GM03348 (cell line): ENCODE measurements at places on chromosomes 3 and 15.

- DNase-seq = no peak
These were observed 3.1 kb upstream of the WDR49 start for GRCh38 chr3:167656821-167657220.

DNA sequence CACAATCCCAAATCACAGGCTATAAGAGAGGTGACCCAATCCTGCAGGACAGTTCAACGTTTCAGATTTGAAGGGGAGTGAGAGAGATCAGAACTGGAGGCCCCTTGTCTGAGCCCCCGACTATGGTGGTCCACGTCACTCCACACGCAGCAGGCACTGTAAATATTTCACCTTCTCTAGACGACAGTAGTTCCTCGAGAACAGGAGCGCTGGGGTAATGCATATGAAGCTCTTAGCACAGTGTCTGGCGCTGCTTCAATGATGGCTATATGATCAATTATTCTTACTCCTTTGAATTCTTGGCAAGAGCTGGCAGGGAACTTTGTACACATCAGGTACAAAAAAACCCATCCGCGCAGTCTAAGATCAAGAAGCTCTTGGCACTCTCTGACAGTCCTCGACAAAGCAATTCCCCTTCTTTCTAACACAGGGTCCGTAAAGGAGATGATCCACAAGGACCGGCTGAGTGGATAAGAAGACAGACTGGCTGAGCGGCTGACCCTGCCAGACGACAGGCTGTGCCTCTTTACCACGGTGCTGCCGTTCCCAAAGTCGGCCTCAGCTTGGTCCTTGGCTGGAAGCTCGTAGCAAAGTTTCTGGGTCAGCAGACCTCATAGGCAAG, 522 bp upstream of the NRROS start:
- DNase-seq = peak; percentile 15

DNA sequence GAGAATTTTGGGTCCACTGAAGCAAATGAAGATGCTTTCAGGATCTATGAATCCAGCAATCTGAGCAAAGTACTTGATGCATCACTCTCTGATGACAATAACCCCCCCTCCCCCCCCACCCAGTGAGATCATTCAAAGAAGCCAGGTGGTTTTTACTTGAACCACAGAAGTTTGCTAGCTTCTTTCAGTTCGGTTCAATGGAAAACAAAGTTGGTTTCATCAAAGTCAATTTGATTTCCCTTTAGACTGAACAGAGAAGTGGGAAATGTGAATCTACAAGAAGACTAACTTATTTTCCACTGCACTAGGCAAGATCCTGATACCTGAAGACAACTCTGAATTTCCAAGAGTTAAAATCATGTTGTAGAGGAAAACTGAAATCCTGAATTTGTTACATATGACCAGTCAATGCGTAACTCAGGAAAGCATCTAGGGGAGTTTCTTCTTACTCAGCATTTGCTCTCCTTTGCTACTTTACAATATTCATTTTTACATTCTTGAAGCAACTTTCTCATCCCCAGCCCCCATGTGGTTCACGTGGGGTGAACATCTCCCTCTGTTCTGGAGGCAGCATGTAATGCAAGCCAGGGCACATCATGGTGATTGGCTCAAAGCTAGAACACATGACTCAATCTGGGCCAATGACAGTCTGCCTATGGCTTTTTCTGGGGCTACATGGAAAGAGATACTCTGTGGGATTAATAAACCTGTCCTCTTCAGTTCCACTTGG, 572.6 kb downstream of the FOXP1 start:
- no peak for DNase-seq

DNA sequence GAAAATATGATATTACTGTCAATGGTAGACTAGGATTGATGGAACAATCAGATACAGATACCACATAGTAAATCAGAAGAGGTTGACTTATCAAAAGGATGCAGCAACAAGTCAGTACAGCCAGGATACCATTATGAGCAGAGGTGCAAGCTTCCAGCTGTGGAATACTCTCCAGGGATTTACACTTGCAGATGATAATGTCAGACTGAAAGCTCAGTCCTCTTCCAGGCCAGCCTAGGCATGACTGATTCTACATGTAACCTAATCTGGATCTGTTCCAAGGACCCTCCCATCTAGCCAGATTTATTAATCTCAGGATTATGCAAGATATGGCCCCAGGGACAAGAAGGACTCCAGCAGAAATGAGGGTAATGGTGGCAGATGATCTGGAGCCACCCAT, 8.2 kb downstream of the FILIP1L start:
- DNase-seq = no peak

DNA sequence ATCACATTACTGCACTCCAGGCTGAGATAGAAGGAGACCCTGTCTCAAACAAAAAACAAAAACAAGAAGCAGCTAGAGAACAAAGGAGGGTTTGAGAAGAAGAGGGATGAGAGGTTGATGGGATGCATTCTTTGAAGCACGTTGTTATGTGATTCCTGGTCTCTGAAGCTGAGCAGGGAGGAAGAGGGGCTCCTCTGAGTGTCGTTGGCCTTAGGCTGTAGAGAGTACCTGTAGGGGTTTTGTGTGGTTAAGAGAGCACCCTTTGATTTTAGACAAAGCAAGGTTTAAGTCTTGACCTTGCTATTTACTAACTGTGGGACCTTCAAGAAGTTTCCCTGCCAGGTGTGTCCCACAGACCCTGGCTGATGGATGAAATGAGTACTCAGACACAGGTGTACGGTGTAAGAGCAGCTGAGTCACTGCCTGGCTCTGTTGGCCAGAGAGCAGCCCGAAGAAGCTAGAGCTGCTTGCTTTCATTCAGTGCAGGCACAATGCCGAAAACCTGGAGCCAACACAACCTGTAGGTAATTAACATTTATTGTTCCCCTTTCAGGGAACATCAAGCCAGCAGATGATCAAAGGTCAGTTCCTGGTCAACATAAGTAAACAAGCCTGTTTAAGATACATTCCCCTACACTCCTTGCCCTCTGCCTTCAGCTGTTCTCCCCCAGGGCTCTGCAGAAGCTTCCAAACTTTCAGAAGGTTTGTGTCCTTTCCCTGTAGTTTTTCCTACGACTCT, 67.2 kb downstream of the LRRK1 start:
- no peak for DNase-seq

DNA sequence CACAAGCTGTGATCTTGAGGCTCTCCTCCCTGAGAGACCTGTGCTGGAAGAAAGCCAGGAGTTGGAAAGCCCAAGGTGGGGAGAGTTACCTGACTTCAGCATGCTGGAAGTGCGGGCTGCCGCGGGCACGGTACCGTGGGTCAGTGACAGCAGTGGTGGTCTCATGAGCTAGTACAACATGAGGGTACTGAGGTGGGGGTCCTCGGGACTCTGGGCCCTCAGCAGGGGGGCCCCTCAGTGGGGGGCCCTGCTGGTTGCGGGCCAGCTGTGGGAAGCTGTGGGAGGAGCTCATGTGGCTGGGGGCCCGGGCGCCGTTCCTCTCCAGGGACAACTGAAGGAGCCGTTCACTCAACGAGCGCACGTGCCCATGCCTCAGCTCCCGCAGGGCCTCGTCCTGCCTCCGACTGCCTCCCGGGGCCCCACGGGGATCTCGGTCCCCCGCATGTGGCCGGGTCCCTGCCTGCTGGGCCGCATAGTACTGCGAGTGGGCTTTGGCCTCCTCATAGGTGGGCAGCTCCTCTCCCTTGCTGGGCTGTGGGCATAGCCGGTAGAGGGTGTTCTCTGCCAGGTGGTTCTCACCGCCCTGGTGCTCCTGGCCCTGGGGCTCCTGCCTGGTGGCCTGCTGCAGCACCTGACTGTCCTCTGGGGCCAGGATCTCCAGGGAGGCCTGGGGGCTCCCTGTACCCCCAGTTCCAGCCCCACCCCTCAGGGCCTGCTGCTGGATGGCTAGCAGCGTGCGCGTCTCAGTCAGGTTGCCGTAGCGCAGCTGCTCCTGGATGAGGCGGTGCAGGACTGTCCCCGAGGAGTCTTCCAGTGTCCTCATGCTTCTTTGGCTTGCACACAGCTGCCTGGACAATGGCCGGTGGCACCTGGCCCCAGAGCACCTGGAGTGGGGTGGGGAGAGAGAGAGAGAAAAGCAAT, 3.4 kb downstream of the AMOTL2 start:
- DNase-seq = no peak

GRCh38 chr15:34070003-34070402, 31.0 kb upstream of the AVEN start:
- no peak for DNase-seq

GRCh38 chr3:110077093-110077492, 739.7 kb upstream of the DPPA4 start:
- no peak for DNase-seq

GRCh38 chr3:10521772-10522441, 16.5 kb upstream of the ATP2B2 start:
- DNase-seq = no peak

- DNase-seq = peak; percentile 51
These were observed 22.0 kb downstream of the COL6A6 start for GRCh38 chr3:130539005-130539404.

GRCh38 chr3:195849322-195850074, 37.8 kb upstream of the MUC4 start:
- no peak for DNase-seq

DNA sequence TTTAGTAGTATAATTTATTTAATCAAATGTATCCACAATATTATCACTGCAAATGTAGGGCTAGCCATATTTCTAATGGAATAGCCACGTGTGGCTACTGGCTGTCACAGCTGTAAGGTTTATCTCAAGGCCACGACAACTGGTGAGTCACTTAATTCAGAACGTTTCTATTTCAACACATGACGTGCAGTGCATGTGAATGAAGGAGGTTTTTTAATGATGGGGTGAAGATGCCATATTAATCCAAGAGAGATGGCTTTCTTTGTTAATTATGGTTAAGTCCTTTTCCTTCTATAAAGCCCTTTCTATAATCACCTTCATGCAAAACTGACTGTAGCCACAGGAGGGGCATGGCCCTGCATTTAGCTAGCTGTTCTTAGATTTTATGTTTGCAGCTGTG, 212.0 kb downstream of the FEZF2 start:
- no peak for DNase-seq

DNA sequence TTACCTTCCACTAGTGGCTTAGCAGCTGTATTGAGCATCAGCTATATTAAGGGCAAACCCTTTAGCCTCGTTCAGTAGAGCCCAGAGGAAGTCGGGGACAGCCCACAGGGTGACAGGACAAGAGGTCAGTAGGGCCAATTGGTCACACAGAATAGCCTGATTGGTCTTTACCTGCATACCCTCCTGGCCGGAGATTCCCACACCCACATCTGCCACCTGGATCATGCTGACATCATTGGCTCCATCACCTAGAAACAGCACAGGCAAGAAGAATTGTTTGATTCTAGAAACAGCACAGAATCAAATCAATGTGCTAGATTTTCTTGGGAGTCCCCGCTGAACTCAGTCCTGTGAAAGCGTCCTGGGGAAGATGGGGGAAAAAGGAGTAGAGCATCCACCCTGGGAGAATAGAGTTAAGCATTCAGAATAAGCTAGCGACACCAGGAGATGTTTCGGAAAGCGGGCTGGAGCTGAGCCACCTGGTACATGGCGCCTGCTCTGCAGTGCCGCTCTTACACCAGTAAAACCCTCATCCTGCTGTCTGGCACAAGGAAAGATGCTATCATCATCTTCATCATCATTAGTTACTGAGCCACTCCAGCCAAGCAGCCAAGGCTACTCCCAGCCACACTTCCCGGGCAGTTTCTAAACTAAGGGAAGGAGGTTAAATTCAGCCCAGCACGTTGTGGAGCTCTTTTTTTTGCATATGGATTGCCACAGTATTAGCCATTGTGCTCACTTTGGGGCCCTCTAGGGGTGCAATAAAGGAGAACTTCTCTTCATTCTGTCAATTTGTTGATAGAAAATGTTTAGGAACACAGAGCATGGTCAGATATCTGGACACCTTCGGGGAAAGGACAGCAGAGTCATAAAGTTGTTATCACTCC, 171.3 kb downstream of the ATP10A start:
- peak; percentile 46 for DNase-seq

DNA sequence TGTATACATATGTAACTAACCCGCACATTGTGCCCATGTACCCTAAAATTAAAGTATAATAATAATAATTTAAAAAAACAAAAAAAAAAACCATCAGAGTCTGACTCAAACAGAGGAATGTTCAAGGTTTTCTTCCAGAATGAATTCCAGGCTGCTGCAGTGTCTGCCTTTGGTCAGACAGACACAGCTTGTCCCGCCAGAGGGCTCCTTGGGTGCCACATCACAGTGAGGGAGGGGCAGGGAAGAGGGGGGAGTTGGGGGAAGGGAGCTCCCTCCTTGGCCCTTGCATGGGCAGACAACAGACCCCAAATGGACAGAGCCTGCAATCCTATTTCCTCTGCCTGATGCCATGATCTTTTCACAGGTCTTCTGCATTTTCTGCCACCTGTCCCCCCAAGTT, 36.5 kb downstream of the ITGB5 start:
- DNase-seq = peak; percentile 86

- no peak for DNase-seq
These were observed 8.0 kb downstream of the TGFBR2 start for GRCh38 chr3:30614373-30614772.
